ENCODE measurements at places on chromosomes 7 and 10.
A peak's percentile ranks its signal among the peaks of the same experiment; 100 is the strongest.

DNA sequence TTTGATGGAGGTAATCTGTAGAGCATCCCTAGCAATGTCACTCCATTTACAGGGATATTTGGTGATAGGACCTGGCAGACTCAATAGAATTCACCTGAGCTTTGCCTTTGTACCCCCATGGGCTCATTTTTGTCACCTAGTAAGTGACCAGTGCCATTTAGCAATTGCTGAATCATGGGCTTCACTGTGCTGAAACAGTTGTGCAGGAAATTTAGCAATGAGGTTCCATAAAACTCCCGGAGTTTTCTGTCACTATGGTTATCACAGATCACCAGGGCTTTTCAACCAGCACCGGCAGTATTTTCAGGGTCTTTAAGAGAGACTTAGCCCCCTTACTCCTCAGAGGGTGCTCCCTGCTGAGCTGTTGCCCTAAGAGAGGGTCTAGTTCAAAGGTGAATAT is 40.2 kb downstream of the FAS start:
- DNase-seq = no peak

- DNase-seq = no peak
Measured at GRCh38 chr7:92437956-92438491, 9.3 kb upstream of the GATAD1 start.

DNA sequence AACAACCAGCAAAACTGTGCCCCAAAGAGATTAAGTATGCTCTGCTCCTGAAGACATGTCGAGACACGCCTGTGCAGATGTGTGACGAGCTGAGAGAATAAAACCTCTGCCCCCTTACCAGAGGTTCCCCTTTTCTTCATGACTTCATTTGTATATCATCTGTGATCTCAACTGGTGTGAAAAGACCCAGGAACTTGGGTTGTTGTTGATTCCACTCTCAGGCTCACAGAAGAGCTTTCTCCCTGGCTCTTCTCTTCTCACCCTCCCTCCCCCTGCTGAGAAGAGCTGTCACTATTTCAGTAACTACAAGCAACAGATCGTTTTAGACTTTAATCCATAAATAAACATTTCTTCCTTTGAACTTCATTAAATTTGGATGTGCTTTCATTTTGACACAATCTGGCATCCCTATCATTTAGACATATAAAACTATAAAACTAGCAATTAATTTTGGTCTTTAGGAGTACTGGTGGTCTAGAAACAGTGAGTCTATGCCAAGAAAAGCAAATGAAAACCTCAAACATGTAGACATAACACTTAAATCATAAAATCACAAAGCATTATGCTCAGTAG is 179.3 kb upstream of the FZD8 start:
- DNase-seq = no peak

DNA sequence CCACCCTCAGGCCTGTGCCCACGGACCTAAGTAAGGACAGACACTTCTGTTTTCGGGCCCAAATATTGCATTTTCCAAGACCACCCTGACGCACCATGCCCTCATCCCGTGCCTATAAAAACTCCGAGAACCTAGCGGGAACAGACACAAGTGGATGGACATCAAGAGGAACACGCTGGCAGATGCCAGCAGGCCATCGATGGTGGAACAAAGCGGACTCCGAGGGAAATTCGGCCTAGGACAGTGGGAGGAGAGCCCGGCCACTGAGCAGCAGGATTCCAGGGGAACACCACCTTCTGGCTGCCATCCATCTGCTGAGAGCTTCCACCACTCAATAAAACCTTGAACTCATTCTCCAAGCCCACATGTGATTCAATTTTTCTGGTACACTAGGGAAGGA is 243.6 kb upstream of the ZWINT start:
- no peak for DNase-seq

DNA sequence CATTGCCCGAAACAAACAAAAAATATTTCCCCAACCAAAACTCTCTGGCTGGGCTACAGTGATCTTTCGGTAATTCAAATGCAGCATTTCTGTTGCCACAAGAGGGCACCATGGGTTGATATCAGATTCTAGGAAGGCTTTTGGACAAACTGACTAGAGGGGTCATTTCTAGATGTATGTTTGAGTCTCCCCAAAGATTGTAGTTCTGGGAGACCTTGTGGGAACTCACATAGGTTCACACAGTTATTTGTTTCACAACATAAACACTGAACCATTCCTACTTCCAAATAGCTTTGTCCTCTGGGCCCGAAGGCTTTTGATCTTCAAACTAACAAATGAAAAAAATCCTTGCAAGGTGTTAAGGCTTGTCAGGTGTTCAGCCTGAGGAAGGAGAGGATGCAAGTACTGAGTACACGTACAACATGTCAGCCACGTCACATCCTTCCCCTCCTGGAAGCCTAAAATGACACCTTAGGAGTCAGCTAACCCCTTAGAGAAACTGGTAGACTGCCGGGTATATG is 37.0 kb upstream of the IL15RA start:
- DNase-seq = peak; percentile 21

GRCh38 chr10:76398043-76398710 is 966.8 kb downstream of the LRMDA start:
- DNase-seq = no peak

DNA sequence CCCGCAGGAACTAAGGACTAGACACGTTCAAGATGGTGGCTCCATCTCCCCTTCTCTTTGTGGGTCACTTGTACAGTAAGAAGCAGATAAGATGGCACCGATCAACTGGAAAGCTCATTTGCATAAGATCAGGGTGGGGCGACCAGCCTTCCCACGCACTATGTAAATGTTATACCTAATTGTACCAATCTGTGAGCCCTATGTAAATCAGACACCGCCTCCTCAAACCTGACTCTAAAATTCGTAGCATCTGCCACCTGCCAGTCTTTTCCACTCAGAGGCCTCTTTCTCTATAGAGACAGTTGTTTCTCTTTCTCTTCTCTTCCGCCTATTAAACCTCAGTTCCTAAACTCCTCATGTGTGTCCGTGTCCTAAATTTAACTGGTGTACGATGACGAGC is 324.5 kb downstream of the PHF14 start:
- no peak for DNase-seq

DNA sequence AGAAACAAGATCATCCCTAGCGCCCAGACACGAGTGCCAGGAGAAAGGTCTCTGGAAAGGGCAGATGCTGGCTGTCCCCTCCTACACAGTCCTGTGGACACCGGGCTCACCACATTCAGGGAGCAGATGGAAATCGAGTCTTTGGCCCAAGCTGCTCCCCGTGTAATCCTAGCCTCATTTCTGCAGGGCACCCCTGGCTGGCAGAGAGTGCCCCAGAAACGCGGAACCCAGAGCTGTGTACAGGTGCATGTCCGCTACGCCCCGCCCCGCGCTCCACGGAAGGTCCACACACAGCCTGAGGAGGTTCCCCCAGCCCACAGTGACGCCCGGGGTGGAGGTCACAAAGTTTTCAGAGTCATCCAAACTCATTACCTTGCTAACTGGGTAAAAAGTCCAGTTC is 202.8 kb downstream of the MAD1L1 start:
- no peak for DNase-seq

DNA sequence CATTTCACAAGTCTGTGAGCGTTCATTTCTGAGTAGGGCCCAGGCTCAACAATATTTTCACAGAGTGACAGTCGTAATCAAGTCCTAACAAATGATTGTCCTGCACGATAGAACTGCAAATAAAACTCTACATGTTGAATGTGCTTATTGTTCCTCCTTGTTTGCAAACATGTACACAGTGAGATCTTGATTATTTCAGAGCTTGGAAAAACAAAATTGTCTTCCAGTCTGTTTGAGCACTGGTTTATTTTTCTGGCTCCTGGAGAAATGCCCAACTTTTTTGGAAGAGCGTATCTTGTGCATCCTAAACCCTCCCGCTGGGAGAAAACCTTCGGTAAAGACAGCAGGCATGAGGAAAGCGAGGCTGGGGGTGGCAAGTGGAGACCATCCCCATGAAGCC is 91.1 kb downstream of the TEX36 start:
- no peak for DNase-seq

DNA sequence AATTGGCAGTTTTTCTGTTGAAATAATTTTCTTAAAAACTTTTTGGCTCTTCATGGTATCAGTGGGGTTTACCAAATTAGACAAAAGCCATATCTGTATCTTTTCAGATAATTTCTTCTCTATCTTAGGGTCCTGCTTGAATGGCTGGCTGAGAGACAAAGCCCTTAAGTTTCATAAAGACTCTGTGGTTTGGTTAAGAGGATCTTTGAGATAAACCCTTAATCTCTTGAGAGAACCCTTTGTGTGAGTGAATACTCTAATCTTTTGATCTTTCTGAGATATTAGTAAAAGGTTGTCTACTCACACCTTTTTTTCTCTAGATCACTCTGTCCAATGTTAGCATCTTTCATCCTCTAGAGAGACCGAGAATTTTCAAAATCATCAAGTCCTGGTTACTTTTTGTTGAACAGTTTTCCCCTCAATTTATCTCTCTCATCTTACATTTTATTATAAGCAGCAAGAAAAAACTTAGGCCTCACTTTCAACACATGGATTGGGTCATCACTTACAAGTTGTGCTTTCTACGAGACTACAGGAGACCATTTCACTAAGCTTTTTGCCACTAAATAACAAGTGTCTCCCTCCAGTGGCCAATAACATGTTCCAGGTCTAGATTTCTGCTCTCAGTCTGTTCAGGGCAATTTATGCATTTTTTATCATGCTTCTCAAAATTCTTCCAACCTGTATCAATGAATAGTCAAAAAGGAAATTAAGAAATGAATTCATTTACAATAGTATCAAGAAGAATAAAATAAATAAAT is 28.4 kb downstream of the DNAJC9 start:
- DNase-seq = no peak

DNA sequence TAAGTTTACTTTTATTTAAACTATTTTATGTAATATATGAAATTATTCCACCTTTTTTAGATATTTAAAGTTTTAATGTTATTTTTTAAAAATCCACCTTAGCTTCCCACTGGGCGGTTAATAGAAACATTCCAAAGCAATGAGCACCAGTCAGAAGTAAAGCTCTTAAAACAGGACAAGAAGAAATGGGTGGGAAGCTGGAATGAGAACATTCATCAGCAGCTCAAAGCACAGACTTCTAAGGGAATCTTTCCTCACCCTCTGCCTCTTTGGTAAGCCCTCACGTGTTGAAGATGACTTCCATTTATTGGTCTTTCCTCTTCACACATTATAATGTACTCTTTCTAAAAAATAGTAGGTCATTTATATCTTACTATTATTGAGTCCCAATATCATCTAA is 3.1 kb downstream of the AGMO start:
- DNase-seq = no peak

Data from stimulated activated CD8-positive, alpha-beta memory T cell treated with anti-CD3 and anti-CD28 coated beads, Interleukin-7, amount 100 ng/mL, for 1 hour (primary cell).